ENCODE measurements at places on chromosomes 5 and 9.

GRCh38 chr9:22005021-22005701 is 3.9 kb downstream of the CDKN2B start:
- DNase-seq = no peak

DNA sequence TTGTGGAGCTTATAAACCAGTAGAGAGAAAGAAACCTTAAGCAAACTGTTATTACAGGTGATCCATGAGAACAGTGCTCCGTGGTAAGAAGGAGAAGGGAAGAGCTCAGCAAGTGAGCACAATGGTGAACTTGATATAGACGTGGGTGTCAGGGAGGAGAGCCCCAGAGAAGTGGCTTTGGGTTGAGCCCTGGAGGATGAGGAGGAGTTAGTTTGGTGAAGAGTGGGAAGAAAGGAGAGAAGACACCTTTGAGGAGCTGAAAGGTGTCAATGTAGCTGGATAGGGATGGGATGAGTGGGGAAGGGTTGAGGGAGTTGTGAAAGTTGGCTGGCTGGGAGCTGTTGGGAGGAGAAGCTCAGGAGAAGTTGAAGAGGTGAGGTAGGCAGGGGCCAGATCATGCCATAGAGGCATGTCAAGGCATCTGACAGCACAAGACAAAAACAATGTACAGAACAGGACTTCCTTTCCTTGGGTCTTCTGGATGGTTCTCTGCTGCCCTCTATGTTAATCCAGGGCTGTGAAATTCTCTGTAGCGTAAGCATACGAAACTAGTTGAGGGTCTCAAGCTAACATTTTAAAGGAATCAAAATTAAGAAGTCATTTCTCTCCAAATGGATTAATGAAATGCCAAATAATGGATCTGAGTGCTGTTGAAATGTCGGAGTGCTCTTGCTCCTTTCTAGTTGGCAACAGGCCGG is 501.9 kb downstream of the KDM4C start:
- no peak for DNase-seq

DNA sequence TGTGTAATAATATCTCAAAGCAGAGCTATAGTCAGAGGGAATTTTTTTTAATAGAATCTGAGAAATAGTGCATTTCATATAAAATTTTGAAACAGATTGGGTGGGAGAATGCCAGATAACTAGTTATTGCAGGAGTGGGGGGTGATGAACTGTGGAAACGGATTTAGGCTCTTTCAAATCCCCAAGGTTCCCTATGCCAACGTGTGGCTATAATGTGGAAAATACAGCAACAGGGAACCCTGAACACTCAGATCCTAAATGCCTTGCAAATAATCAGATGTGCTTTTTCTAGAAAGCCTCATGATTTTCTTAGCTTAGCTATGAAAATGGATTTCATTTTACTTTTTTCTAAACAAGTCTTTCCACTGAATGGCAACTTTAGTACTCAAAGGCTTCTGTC is 180.5 kb upstream of the DMAC1 start:
- DNase-seq = no peak

DNA sequence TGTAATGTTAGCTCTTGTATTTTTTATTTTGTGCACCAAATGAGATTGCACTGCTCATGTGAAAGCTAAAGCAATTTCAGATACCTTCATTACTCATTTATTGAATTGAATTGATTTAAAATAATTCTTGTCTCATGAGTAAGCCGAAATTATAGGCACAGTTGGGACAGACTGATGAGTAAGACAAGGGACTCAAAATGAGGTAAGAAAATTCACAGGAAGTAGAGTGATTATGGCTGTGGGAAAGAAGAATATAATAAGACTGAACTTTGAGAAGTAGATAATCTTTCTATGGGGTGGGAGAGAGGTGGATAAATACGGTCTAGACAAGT is 51.1 kb downstream of the NUDT12 start:
- DNase-seq = no peak

- no peak for DNase-seq
Observed at GRCh38 chr5:87113861-87114260, 153.8 kb upstream of the RASA1 start.

DNA sequence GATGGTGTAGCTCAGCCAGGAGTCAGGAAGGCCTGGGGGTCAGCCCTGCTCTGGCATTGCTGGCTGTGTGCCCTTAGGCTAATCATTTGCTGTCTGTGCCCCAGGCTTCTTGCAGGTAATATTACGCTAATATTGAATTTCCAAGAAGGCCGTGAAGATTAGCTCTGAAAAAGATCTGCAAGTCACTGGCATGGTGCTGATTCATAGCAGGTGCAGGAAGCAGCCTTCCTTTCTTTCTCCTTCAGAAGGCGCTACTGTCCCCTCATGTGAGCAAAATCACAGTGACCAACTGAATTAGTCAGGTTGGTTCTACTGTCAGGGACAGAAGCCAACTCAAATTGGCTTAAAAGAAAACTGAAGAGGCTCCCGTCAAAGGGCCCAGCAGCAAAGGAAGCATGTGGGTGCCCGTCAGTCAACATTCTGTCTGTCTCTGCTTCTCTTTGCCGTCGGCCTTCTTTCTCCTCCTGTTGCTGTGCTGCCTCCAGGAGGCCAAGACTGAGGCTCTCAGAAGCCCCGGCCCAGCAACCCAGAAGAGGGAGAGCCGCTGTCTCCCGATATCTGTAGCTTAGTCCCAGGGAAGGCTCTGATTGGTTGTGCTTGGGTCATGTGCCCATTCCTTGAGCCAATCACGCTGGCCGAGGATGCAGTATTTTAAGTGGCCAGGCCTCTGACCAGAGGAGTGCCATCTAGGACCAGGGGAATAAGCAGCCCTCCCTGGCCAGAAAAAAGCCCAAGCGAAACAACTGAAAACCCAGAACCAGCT is 67.8 kb upstream of the NEURL1B start:
- DNase-seq = no peak

DNA sequence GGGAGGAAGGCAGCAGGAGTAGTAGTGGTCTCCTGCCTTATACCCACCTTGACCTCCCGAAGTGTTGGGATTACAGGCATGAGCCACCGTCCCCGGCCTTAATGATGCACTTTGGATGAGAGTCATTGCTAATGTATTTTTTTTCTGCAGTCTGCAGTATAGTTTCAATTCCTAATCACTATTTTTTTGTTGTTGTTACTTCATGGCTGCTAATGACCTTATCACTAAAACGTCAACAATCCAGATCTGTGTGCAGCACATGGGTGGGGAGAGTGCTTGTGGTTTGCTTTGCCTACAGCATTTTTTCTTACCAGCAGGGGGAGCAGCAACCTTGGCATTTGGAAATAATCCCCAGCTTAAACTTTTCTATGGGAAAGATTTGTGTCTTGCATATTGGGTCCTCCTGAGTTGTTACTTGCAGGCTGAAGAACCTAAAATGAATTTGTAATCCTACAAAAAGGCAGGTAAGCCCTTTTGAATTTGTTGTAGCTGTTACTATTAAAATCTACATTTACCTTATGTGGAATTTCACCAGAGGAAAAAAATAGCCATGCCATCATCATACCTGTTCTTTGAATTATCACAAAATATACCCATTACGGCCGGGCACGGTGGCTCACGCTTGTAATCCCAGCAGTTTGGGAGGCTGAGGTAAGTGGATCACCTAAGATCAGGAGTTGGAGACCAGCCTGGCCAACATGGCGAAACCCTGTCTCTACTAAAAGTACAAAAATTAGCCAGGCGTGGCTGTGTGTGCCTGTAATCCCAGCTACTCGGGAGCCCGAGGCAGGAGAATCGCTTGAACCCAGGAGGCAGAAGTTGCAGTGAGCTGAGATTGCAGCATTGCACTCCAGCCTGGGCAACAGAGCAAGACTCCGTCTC is 6.3 kb upstream of the MED7 start:
- peak; percentile 54 for DNase-seq

GRCh38 chr5:158609333-158610050 is 490.2 kb downstream of the EBF1 start:
- DNase-seq = no peak

GRCh38 chr5:33073881-33074327 is 362.8 kb downstream of the NPR3 start:
- no peak for DNase-seq

GRCh38 chr5:59843511-59844213 is 49.9 kb downstream of the PDE4D start:
- DNase-seq = no peak

DNA sequence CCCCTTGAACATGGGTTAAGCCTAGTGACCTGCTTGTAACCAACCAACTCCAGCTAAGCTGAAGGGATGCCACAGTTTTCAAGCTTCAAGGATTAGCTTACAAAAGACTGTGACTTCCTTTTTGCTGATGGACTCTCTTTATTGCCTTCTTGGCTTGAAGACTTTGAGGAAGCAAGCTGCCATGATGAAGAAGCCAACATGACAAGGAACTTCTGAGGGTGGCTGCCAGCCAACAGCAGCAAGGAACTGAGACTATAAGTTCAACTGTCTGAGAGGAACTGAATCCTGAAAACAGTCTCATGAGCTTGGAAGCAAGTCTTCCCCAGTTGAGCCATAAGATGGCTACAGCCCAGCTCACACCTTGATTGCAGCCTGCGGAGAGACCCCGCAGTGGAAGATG is 116.1 kb upstream of the TAF11L2 start:
- DNase-seq = no peak

DNA sequence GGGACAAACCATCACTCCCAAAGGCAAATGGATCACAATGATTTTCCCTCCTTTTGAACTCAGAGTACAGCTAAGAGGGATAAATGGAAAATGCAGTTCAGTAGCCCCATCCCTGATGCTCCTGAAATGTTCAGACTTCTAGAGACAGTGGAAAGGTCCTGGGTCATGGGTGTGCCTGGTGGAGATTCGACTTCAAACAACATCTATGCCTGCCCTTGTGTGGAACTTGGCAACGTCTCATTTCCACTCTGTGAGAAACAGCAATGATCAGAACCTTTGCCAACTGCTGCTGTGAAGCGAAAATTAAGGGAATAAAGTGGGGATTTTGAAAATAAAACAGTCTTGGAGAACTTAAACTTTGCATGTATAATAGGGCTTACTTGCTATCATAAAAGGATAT is 778.1 kb downstream of the SEMA5A start:
- no peak for DNase-seq

DNA sequence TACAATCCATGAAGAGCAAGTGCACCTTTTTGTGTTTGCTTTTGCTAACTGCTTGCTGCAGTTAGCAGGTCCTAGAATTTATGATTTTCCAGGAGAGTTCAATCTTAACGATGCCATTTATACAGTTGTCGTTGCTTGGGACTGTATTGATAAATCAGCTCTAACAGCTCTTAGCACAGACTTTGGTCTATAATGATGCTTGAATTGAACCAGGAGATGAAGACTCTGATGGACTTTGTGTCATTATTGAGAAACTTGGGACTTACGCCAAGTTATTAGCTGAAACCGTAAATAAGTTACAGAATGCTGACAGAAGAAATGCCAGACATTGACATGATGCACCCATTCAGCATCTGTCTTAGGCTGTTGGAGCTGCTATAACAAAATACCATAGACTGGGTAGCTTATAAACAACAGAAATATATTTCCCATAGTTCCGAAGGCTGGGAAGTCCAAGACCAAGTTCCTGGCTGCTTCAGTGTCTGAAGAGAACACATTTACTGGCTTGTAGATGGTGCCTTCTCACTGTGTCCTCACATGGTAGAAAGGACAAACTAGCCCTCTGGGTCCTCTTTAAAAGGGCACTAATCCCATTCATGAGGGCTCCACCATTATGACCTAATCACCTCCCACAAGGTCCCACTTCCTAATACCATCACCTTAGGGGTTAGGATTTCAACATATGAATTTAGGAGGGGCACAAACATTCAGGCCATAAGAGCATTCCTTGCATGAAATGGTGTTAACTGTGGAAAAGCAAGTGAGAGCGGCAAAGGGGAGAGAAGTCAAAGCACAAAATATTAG is 17.6 kb downstream of the GLRX start:
- DNase-seq = no peak

DNA sequence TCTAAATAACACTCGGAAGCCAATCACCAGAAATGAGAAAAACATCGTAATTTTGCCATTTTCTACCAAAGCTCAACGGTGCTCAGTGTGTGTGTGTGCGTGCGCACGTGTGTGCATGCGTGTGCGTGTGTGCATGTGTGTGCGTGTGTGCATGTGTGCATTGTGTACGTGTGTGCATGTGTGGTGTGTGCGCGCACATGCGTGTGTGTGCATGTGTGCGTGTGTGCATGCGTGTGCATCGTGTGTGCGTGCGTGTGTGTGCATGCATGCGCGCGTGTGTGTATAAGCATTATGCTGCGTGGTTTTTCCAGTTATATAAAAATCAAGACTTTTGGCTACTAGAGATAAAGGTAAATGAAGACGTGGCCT is 165.0 kb downstream of the DAB2IP start:
- DNase-seq = no peak

DNA sequence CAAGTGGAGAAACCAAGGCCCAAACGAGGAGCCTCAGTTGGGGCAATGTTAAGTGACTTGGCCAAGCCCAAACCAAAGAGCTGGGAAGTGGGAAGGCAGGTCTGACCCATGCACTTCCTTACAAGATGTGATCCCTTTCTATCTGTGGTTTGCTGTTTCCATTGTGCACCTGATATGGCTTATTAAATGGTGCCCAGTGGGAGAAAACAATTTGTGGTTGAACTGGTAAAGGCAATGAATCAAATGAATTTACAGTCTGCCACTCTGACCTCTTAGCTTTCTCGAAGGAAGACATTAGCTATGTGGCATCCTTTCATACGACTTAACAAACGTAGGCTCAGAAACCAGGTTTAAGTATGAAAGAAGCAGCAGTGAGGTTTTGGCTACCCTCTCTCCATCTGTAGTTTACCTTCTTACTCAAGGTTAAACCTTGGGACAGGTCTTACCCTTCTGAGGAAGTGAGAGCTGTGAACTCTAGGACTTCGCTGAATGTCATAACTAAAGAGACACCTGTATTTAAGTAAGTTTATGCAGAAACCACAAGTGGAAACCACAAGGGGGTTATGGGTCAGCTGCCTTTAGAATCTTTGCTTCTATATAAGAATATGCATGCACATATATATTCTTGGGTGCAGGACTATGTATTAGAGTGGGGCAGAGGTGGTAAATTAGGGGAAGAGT is 100.5 kb upstream of the SPATA31D4 start:
- DNase-seq = no peak

GRCh38 chr9:21549251-21549765 is 67.2 kb upstream of the IFNE start:
- DNase-seq = no peak

DNA sequence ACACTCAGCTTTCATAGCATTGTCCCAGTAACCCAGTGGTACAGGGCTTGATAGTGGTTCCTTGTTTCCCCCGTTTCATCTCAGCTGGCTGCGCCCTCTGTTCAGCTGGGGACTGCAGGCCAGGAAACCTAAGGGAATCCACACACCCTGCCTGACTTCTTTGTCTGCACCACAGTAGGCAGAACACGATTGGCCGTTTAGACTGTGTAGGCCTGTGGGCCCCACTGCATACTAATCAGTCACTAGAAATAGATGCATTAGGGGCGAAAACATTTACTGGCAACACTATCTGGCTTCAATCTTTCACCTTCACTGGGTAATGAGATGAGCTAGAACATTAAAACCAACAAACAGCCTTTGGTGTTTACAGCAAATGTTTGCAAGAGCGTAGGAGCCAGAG is 512.7 kb upstream of the BRINP1 start:
- DNase-seq = no peak

GRCh38 chr5:151697452-151697851 is 10.7 kb upstream of the SPARC start:
- DNase-seq = no peak
